ENCODE measurements at places on chromosomes 5 and 9.

DNA sequence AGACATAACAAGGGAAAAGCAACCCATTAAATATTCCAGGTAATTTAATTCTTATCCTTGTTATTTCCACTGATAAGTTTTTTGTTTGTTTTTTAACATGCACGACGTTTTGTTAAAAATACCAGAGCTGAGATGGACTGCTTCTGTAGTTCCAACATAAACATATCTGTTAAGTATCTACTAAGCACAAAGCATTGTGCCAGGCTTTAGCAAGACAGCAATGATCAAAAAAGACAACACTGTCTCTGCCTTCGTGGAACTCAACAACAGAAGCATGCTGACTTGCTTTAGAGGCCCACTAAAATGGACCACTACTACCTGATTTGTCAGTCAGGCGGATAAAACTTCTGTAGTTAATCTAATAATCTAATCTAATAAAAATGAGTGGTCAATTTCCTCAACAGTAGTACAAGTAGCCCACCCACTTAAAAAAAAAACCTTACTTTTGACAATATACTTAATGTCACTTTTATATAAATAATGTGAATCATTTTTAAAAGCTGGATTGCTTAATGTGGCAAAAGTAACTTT is 3.1 kb downstream of the RAB14 start:
- DNase-seq, result no peak

DNA sequence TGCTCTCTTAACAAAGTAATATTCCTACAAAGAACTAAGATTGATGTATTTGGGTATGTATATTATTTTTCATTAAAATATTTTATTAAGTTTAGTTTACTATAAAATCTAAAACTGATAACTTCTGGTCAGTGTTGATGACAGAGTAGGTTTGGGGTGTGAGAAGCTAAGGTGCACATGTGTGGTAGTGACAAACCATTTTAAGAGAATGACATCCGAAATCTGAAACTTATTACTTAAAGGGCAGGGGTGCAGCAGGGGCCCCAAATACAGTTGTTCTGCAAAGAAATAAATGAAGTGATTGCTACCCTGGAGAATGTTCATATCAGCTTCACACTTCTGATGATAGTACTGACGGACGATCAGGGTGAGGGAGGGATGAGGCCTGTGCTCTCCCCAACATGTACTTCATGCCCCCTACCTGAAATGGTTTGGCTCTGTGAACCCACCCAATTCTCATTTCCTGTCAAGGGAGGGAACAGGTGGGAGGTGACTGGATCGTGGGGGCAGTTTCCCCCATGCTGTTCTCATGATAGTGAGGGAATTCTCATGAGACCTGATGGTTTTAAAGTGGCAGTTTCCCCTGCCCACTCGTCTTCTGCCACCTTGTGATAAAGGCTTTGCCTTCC is 125.3 kb upstream of the RFX3 start:
- DNase-seq, result no peak

- no peak for DNase-seq
Measured at GRCh38 chr5:158701406-158702177, 398.1 kb downstream of the EBF1 start.

- DNase-seq, result no peak
Measured at GRCh38 chr5:132774406-132774805, 2.6 kb downstream of the SEPTIN8 start.

DNA sequence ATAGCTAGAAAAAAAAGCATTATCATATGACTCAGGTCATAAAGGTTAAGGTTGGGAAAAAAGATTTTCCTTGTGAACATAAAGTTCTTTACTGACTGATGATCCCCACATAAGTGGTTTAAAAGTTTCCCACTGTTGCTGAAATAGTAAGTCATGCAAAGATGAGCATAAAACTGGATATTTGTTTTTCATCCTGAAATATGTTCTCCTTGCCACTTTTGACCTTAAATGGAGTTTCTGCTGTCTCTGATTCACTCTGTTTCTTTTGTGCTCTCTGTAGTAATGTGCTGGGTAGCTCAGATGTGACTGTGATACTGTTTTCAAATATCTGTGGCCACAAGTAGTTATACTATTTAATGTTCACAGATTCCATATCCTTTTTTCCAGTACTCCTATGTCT is 162.5 kb upstream of the GAS1 start:
- DNase-seq, result no peak

GRCh38 chr9:124011460-124012301 is at the start of gene LHX2:
LHX2 (plus strand) TSS chr9:124011768; CDS start chr9:124012349, 581 bp downstream.
- DNase-seq, result no peak

DNA sequence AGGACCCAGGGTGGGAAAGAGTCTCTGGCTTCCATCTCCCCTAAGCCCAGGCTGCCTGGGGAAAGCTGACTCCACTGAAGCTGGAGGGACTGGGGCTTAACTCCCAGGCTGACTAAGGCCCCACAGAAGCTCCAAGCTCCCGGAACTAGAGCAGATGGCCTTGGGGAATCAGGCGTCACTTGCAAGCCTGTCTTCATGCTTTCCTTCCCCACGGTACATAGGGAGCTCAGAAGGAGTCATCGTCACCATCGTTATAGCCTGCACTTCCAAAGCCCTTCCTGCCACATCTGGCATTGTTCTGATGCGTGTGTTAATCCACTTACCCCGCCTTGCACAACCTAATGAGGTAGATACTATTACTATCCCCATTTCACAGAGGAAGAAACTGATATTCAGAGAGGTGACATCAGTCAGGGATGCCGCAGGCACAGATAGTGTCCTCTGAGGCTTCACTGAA is 11.5 kb downstream of the AQP3 start:
- no peak for DNase-seq

DNA sequence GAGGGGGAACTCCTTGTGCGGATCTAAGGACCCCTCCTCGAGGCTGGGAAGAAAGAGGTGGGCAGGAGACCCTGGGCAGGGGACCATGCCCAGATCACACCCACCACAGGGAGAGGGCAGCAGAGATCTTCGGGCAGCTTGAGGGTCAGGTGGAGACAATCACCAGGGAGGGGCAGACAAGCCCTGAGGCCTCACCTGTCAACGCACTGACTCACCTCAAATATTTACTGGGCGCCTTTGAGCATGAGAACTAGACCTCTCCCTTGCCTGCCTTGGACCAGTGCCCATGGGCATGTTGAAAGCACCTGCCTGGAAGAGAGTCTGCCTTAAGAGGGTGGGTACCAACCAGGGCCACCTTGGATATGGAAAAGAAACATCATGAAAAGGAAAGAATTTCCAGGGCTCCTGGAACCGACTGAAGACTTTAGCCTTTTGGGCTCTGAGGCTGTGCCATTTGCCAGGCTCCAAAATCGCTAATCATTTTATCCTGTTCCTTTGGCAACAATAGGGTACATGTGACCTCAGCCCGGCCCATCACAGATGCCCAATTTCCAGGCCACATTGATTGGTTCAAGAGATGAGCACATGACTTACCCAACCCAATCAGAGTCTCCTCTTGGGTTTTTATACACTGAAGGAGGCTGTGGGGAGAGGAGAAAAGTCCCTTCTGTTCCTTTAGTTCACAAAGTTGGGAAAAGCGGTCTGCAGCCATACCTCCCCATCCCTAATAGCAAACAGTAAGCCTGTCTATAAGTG is 10.4 kb upstream of the SPINK4 start:
- no peak for DNase-seq
